ENCODE measurements at places on chromosomes 1 and 21.

GRCh38 chr1:59901770-59902388 is 24.7 kb downstream of the CYP2J2 start:
- DNase-seq, result no peak

- DNase-seq, result no peak
These were observed 408.6 kb downstream of the PRDM2 start for GRCh38 chr1:14108356-14109275.

DNA sequence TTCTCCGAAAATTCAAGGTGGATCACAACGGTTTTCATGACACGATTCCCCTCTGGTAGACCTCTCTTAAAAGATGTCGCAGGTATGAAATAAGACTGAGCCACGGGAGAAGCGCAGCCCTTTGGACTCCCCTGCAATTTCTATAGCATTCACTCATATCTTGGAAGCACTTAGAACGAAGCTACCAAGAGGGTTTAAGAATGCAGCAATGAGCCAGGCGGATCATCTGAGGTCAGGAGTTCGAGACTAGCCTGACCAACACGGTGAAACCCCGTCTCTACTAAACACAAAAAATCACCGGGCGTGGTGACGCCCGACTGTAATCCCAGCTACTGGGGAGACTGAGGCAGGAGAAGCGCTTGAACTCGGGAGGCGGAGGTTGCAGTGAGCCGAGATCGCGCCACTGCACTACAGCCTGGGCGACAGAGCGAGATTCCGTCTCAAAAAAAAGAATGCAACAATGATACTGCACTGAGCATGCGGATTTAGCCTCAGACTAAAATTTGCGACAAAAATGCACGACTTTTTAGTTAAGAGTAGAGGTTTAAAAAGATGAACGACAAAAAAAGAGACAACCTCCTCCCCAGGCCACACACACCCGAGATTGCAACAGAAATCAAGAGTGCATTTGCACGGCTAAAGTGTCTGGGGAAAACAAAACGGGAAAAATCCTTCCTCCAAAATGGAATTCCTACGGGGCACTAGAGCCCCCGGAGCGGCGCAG is 743 bp downstream of the TOMM20 start:
- DNase-seq, result no peak

GRCh38 chr1:234699795-234700665 is 90.1 kb upstream of the IRF2BP2 start:
- DNase-seq, result peak; percentile 51

DNA sequence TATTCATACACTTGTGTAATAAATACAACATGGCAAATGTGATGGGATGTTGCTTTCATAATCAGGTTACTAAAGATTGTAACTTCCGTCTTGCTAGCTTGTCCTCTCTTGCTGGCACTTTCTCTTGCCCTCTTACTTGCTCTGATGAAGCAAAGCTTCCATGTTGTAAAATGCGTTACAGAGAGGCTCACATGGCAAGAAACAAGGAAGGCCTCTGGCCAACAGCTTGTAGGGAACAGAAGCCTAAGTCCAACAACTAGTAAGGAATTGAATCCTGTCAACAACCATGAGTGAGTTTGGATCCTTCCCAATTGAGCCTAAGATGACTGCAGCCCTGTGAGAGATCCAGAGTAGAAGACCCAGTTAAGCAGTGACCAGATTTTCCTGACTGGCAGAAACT is 15.4 kb downstream of the TMED5 start:
- no peak for DNase-seq

DNA sequence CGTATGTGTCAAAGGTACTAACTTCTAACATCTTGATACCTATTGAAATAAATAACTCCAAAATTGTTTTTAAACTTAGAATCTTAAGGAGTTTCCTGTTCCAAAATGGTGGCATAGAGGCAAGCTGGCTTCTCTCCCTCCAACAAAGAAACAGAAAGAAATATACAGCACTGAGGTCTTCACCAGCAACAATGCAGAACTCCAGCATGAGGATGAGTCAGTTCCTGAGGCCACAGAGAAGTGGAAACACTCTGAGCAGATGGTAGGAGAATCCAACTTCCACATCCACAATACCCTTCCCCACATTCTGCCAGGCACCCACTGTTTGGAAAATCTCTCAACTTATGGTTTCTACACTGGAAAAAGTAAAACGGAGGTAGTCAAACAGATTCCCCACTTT is 12.2 kb upstream of the PPIH start:
- DNase-seq, result no peak

DNA sequence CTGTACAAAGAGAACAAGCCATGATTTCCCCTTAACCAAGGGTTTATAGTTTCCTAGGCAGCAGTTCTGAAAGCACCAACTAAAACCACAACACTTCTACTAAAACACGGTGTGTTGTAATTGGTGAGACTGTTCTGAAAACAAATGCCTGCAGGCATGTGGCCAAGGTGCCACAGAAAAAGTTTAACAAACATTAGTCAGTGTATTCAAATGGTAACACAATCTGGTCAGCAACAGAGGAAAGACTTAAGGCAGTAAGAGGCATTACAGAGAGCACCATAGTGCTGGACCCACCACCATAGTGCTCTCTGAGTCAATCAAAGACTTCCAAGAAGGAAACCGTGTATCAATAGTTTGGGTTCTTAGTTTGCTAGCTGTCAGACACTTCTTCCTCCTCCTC is 16.7 kb downstream of the SNIP1 start:
- no peak for DNase-seq

DNA sequence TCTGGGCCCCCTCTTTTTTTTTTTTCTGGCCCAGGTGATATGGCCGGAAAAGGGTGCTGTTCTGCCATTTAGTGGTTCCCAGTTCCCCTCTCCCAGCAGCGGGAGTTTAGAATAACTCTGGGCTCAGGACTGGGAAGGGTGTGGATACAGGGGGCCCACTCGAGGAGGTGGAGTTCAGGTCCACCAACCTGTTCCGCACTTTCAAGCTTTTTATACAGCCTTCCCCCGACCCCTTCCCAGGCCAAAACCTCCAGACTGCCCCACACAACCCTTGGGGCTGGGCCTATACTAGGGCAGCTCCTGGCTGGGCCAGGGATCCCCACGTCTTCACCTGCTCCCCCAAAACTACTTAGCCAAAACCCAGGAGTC is 402 bp downstream of the PLEKHG5 start:
- DNase-seq, result no peak

DNA sequence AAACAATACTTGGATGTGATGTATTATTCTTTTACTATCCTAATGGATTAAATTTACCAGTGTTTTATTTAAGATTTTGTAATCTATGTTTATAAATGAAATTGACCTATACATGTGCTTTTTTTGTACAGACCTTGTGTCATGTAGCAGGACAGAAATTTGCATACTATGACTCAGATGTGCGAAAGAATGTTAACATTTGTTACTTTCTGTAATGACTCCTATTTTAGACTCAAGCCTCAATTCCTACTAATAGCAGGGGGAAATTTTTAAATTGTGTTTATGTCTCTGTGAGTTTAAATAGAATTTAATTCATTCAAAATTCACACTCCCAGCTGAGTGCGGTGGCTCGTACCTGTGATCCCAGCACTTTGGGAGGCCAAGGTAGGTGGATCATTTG is 21.8 kb upstream of the RIMKLA start:
- no peak for DNase-seq

Measured in GM18507 (cell line).